SJSA1 (cell line): ENCODE measurements at places on chromosomes 6 and 20.

DNA sequence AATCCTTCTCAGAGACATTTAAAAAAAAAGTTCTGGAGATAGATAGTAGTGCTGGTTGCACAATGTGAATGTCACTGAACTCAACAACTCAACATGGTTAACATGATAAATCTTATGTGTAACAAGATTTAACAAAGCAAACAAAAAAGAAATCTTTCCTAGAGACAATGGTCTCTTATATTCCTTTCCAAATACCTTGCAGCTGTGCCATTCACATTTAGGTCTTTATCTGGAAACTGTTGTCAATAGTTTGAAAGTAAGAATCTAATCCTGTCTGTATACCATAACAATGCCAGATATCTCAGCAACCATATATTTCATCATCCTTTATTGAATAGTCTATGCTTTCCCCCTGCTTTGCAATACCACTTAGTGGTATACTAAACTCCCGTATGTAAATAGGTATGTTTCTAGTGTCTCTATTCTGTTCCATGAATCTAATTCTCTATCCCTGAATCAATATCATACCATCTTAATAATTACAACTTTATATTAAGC is 2.1 kb downstream of the SERAC1 start:
- no peak overlapping the region for H3K27ac ChIP-seq
- no peak for DNase-seq
- no peaks in the 10 kb centered on the region for H3K27me3 ChIP-seq
- peaks cover 17% of the 10 kb centered on the region for H3K4me1 ChIP-seq
- H3K36me3 ChIP-seq = no peaks in the 10 kb centered on the region
- H3K4me3 ChIP-seq = no peak overlapping the region

DNA sequence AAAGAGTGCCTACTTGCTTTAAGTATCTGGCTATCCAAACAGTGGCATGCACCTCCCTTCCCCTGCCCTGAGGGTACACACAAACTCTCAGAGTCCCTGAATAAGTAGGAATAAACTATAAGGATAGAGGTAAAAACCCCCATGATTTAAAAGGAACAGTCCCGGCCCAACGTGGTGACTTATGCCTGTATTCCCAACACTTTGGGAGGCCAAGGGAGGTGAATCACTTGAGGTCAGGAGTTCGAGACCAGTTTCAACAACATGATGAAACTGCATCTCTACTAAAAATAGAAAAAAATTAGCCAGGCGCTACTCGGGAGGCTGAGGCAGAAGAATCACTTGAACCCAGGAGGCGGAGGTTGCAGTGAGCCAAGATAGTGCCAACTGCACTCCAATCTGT is 22.2 kb downstream of the SAMHD1 start:
- H3K36me3 ChIP-seq = no peaks in the 10 kb centered on the region
- H3K27me3 ChIP-seq = no peaks in the 10 kb centered on the region
- no peak overlapping the region for H3K4me3 ChIP-seq
- H3K4me1 ChIP-seq = peaks cover 4% of the 10 kb centered on the region; the same call in 1 of the 2 replicates
- no peak overlapping the region for H3K27ac ChIP-seq

GRCh38 chr6:34025861-34026260 is 120.0 kb downstream of the GRM4 start:
- no peaks in the 10 kb centered on the region for H3K36me3 ChIP-seq
- no peak overlapping the region for H3K4me3 ChIP-seq
- DNase-seq = no peak
- H3K27ac ChIP-seq = no peak overlapping the region

GRCh38 chr6:74166849-74167248 is 470.8 kb downstream of the CD109 start:
- H3K4me1 ChIP-seq = no peaks in the 10 kb centered on the region
- no peak for DNase-seq
- no peak overlapping the region for H3K4me3 ChIP-seq
- H3K36me3 ChIP-seq = no peaks in the 10 kb centered on the region
- H3K27ac ChIP-seq = no peak overlapping the region

GRCh38 chr6:155406801-155407200 is 48.8 kb downstream of the NOX3 start:
- no peaks in the 10 kb centered on the region for H3K36me3 ChIP-seq
- DNase-seq = no peak
- no peaks in the 10 kb centered on the region for H3K4me1 ChIP-seq
